Fibroblast of skin of scalp (primary cell): ENCODE measurements at places on chromosomes 16 and 17.
A peak's percentile ranks its signal among the peaks of the same experiment; 100 is the strongest.

GRCh38 chr16:6427621-6428020, 905.0 kb upstream of the RBFOX1 start:
- DNase-seq: no peak

DNA sequence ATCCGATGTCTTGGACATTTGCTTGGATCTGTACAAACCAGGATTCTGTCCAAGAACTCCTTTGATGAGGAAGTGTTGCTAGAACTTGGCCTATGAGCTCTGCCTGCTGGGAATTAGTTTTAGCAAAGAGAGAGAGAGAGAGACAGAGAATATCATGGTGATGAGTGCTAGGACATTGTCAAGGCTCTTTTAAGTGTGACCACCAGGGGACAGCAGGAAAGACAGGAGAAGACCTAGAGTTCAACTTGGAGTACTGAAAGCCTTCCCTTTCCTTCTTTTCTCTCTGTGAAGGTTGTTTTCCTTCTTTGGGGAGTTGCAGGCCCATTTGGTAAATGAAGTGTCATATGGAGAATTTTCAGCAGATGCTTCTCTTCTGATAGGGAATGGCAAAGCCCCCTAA, 389.2 kb upstream of the HSBP1 start:
- DNase-seq: no peak

DNA sequence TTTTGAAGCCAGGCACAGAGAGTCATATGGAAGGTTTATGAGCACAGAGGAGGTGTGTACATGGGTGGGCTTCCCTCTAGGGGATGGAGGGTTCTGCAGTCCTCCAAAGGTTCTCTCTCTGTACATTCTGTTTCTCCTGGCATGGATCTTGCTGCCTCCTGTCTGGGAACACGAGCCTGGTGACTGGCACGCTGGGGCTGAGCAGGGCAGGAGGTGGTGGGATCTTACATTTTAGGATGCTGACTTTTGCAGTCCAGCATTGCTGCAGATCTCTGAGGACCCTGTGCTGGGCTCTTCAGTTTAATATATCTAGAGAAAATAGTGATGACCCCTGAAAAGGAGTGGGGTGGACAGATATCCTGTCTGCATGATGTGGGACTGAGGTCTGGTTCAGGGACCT, 23.0 kb downstream of the FOXL1 start:
- DNase-seq: no peak

DNA sequence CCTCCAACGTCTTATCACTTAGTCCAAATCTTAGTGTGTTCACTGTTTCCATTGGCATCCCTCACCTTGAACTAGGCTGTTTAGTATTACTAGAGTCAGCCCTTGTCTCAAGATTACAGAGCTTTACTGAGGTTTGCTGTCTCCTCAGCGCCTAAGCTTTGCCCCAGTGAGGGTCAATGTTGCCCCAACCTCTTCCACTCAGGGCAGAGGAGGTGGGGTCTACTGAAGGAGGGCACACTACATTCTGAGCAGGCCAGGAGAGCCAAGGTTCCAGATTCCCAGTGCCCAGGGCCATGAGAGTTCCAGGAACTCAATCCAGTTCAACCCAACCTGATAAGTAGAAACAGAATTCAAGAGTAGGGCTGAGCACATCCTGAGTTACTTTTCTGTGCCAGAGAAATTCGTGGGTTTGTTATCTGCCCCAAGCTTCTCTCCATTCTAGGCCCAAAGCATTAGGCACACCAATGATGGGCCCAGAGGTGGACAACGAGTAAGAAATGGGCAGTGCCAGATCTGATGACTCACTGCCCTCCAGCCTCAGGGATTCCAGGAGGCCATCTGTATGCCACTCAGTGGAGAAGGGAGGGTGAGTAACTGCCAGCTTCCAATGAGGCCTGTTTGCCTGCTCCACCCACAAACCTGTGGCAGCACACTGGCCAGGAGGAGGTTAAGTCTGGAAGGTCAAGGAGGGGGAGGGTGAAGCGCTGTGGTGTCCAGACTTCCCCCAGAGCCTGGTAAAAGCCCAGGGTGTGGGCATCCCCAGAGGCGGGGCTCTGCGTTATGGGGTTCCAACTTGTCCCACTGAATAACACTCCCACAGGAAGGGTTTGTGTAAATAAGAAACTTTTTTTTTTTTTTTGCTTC, 8.2 kb downstream of the TUBG2 start:
- DNase-seq: peak; percentile 64

- peak; percentile 64 for DNase-seq
These were observed 3.2 kb upstream of the METRN start for GRCh38 chr16:711548-712320.
